HepG2 (cell line): ENCODE measurements at places on chromosomes 1 and 21. TPM values are rescaled to one million over a fixed set of nuclear protein-coding genes. Genes with fewer than 3 reads are reported as not detected.
A peak's percentile ranks its signal among the peaks of the same experiment; 100 is the strongest.

ALDH4A1 gene
- 58.5 and 76.4 TPM in 2 replicates for total RNA-seq

DNA sequence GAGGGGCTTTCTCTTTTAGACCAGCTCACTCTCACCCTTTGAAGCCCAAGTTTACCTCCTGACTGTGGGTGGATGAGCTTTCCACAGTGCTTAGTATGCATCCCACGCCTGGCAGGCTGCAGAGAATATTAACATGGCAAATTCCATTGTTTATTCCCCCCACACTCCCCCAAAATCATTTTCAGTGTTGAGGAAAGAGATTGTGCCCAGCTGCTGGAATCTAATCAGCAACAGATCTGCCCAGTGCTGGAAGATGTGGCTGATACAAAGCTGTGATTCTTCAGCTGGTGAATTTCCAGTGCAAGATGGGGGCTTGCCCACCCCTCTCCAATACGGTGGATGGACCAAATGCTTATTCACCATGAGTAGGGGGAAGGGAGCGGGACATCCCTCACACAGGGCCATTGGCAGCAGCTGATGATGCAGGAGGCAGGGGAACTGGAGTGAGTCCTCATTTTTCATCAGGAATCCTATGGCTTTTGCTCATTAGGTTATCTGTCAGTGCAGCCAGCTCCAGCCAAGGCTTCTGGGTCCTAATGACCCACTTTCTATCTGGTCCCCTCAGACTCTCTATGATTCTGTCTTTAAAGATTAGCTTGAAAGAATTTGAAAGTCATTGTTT lies 39.7 kb upstream of the KCNA3 start:
- no peak for DNase-seq

SESN2 gene
- total RNA-seq, result 10.4 and 13.2 TPM in 2 replicates

ZNF593OS gene
- total RNA-seq, result not detected in 2 replicates

ENO1 gene
- 1,559 and 2,216 TPM in 2 replicates for total RNA-seq

UCHL5 gene
- 44.1 and 72.4 TPM in 2 replicates for total RNA-seq

TRIM46 gene
- total RNA-seq, result 0.04 and 0.08 TPM in 2 replicates

HSD3B2 gene
- total RNA-seq, result not detected in 2 replicates

SNRPE gene
- 281 and 397 TPM in 2 replicates for total RNA-seq

DNA sequence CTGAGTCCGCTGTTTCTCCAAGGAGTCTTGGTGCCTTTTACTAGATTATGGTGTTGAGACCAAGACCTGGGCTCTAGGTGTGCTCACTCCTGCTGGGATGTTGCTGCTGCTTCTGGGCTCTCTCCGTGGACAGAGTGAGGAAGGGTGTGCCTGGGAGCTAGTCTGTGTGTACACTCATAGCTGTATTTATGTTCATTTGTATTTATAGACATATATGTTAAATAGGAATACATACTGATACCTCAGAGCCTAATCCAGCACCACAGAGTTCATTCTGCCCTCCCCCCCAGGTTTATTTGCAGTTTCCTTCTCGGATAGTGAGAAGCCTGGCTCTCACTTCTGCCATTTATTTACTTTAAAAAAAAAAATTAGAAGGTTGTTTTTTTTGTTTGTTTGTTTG lies 12.6 kb downstream of the PCNT start:
- DNase-seq, result no peak

TINAGL1 gene
- total RNA-seq, result 10.5 and 24.7 TPM in 2 replicates

CR1 gene
- total RNA-seq, result not detected in 2 replicates

TNFSF4 gene
- total RNA-seq, result 2.4 and 3.2 TPM in 2 replicates

DNA sequence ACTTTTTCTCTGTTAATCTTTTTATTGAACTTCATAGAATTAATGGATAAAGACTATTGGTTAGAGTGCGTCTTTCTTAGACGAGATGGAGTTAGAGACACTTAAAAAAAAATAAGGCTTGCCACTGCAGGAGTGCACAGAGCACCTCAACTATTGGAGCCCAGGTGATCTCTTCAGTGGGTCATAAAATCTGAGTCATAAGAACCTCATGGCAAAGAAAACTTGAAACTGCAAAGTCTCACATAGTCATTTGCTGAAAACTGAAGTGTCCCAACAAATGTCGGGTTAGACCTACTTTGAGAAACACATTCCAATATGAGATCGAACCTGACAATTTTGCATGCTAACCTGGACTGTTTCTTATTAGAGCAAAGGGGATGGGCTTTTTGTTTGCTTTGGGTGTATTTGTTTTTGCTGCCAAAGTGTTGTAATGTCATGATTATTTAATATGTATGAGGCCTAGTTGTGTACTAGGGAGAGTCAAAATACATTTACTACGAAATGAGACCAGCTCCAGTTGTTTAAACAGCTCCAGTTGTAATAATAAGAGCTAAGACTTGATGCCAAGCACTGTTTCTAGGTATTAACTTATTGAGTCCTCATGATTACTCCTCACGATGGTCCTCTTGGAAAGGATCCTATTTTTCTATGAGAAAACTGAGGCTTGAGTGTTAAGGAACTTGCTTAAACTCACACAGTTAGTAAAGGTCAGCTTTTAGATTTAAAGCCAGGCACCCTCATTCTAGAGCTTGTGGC lies 65.1 kb downstream of the DDR2 start:
- no peak for DNase-seq

GRCh38 chr21:45899317-45900033 lies 82.1 kb upstream of the COL6A1 start:
- no peak for DNase-seq

TMPRSS15 gene
- not detected in 2 replicates for total RNA-seq

DNA sequence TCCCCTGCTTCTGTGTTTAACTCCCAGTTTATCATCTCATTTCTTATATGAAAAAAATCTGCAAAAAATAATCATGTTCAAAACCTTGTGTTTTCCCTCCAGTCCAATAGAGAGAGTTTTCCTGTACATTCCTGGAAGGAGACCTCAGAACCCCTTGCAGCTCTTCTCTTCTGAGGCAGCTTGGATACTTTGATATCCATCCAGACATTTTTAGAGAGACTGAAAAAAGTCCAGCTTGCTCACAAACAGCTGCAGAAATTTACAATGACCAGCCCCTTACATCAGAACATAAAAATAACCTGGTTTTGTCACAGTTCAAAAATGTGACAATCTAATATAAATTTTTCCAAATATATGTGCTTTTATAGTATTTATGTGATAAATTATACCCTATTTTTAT lies 73.3 kb upstream of the C1orf115 start:
- no peak for DNase-seq

DNA sequence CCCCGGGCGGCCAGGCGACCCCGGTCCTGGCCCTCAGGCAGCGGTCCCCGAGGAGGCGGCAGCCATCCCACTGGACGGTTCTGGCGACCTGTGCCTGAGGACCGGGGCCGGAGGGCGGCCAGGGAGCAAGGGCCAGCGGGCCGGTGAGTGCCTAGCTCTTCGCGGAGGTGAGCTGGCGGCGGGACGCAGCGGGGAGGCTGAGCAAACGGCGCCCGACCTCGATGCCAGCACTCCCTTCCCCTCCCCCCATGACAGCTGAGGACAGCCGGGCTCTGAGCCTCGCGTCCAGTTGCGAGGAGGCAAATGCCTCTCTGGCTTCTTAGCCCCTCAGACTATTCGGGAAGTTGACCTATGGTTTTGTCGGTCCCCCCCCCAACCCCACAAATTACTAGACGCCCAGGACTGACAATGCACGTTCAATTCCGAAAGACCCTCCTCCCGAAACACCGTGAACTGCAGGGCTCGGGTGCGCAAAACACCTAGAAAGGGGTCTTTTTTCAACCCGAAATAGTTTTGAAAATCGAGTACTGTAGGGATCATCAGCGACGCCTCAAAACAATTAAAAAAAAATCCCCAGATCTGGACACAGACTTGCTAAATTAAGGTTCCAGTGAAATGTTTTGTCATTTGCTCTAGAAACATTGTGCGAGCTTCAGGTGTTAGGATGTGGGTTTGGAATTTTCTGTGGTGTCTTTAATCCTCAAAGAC lies 8.3 kb downstream of the CDKN2C start:
- DNase-seq, result peak; percentile 49

RORC gene
- total RNA-seq, result 2.5 TPM in 2 replicates

DNA sequence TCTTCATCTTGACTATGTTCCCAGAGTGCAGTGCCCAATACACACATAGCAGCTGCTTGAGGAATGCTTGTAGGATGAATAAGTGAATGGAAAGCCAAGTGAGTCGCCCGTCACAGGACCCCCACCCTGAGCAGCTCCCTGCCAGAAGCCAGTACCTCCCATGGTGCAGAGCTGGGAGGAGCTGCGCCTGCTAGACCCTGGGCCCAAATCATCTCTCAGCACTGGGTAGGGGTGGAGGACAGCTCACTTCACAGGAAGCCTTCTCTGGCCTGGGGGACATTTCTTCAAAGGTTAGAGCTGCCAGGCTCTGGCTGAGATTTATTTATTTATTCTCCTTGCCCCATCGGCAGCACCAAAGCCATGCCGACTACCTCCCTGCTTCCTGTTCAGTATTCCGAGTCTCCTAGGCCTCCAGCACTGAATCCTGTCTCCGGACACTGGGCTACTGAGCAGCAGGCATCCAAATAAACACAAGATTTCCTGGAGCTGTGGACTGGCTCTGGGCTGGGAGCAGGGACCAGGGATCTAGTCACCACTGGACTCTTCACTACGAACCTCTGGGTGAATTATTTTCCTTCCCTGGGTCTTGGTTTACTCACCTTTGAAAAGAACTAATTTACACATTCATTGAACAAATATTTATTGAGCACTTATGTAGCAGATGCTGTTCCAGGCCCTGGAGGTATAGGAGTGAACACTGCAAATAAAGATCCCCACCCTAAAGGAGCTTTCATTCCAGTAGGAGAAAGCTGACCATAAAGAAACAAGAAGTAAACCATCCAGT lies 187.7 kb downstream of the TRABD2B start:
- DNase-seq, result peak; percentile 21

PROX1 gene
- 30.2 and 48.5 TPM in 2 replicates for total RNA-seq

DNA sequence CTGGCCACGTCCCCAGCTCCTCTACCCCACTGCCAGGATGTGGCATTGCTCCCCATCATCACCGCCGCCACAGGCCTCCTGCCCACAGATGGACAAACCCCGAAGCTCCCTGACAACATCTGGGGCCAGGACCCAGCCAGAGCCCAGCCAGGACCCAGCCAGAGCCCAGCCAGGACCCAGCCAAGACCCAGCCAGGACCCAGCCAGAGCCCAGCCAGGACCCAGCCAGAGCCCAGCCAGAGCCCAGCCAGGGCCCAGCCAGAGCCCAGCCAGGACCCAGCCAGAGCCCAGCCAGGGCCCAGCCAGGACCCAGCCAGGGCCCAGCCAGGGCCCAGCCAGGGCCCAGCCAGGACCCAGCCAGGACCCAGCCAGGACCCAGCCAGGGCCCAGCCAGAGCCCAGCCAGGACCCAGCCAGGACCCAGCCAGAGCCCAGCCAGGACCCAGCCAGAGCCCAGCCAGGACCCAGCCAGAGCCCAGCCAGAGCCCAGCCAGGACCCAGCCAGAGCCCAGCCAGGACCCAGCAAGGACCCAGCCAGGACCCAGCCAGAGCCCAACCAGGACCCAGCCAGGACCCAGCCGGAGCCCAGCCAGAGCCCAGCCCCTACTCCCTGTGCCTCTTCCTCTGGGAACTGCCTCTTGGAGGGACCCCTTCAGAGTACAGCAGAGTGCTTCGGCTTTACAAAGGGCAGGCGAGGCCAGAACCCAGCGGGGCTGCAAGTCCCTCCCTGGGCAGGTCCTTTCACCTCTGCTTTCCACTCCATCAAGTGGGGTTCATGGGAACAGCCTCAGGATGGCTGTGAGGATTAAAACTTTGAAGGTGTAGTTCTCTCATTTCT lies 43.7 kb downstream of the DISP3 start:
- no peak for DNase-seq

GRCh38 chr1:147534386-147534785 lies 6.9 kb upstream of the BCL9 start:
- peak; percentile 26 for DNase-seq

DNA sequence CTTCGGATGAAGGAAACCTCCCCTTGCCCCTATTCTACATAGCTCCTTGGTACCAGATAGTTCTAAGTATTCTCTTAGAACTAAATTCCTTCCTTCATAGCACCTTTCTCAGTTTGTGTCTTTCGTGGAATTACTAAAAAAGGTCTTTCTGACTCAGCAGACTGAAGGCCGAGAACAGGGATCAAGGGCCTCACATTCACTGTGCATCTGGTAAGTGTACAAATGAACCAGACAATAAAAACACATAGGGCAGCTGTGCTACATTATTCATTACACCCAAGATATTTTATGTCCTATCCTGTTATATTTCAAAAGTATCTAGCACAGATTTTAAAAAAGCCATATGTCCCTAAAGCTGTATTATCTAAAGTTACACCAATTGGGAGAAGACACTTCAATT lies 62.9 kb upstream of the HP1BP3 start:
- DNase-seq, result no peak

DNA sequence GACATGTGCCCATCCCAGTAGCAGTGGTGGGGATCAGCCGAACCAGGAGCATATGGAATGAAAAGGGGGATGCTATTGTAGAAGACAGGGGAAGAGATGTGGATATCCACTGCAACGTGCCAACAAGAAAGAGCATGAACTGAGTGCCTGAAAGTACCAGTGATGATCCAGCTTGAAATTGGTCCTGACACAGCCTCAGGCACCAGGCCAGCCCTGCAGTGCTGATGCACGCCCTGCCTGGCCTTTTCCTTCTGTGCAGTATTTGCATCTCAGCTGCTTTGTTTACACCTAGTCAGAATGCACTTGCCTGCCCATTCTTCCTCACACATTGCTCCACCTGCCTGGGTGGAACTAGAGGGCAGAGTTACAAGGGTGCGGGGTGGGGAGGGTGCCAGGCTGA lies 50.3 kb upstream of the ARTN start:
- DNase-seq, result no peak

LRRC53 gene
- not detected in 2 replicates for total RNA-seq

DNA sequence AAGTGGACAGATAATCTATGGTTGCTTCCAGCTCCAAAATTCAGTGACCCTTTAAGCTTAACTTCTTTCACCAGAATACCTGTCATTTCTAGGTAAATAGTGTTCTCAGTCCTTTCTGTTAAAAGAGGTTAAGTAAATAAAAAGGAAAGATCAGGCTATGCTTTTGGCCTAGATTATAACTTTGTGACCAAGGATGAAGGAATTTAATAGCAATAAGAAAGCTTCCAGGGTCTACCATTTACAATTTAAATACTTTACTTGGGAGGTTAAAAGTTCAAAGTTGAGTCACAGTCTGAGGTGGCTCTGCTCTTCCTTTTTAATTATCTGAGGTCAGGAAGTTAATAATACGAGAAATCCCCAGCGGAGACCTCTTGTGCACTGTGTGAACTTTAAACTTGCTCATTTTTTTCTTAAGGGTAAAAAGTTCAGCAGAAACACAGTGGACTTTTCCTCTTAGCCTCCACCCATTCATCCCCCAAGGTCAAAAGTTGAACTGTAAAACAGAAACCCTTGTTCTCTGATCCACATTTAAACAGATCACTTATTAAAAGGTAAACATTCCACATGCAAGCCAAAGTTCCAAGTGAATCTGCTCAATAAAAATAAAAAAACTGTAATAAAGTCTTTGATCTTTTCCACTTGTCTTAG lies 187.1 kb downstream of the NRIP1 start:
- peak; percentile 96 for DNase-seq
